Aorta (tissue), 5 donors: ENCODE measurements at places on chromosomes 5 and 9.

DNA sequence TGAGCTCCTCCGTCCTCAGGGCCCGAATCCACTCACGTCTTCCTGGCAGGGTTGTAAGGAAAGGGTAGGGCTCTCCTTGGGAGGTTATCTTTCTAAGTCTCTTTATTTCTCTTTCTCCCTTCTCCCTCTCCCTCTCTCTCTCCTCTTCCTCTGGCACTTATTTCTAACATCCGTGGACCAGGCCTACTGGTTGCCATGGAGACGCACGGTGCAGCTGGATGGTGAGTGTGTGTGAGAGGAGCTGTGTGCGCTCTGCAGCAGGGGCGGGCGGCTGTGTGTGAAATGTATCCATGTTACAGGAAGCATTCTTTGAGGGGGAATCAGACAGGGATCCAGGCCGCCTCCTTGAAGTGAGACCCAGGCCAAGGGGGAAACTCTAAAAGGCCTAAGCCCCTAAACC is 32.2 kb downstream of the PCDH1 start:
- DNase-seq = no peak
- no peaks in the 10 kb centered on the region for H3K27me3 ChIP-seq
- H3K4me3 ChIP-seq = no peak overlapping the region
- H3K27ac ChIP-seq = no peak overlapping the region

DNA sequence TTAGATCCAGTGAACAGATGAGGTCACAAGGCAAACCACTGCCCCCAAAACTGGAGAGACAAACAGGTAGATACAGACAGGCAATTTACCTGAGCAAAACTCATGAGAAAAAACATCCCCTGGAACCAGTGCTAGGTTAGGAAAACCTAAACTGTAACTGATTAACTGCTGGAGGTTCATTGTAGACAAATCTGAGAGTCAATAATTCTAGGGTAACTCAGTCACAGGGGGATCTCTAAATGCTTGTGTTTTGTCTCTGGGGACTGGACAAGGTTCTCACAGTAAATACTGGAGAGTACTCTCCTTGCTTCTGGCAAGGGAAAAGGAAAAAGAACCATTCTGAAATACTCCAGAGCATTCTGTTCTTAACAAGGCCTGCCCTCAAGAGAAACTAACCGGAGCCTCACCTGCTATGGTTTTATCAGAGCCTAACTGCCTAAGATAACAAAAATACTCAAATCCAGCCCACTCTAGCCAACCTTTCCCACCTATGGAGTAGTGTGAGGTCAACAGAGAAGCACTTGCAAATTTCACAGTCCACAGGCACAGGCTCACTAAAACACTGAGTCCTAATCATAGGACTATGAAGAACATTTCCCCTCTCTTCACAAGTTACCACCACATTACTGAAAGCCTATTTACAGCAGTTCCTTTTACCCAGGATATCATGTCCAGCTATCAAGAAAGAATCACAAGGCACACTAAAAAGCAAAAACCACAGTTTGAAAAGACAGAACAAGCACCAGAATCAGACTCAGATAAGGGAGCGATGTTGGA is 139.9 kb upstream of the ACOT12 start:
- no peak for DNase-seq
- peaks cover 2% of the 10 kb centered on the region for H3K4me1 ChIP-seq
- no peaks in the 10 kb centered on the region for H3K27me3 ChIP-seq
- no peak overlapping the region for H3K27ac ChIP-seq
- no peak overlapping the region for H3K4me3 ChIP-seq
- H3K36me3 ChIP-seq = no peaks in the 10 kb centered on the region

GRCh38 chr9:105637787-105638395 is 24.4 kb upstream of the TAL2 start:
- no peak overlapping the region for H3K4me3 ChIP-seq
- no peaks in the 10 kb centered on the region for H3K27me3 ChIP-seq
- peaks cover 7% of the 10 kb centered on the region for H3K36me3 ChIP-seq
- no peak for DNase-seq
- H3K4me1 ChIP-seq = no peaks in the 10 kb centered on the region

- no peak for DNase-seq
- H3K27ac ChIP-seq = no peak overlapping the region
- no peaks in the 10 kb centered on the region for H3K4me1 ChIP-seq
- no peak overlapping the region for H3K4me3 ChIP-seq
Observed at GRCh38 chr9:79215821-79216220, 355.9 kb upstream of the TLE4 start.

- H3K4me1 ChIP-seq = no peaks in the 10 kb centered on the region
- DNase-seq = no peak
- no peak overlapping the region for H3K27ac ChIP-seq
- no peak overlapping the region for H3K4me3 ChIP-seq
- H3K36me3 ChIP-seq = no peaks in the 10 kb centered on the region
Observed at GRCh38 chr9:133273819-133274218, 1.2 kb downstream of the ABO start.

DNA sequence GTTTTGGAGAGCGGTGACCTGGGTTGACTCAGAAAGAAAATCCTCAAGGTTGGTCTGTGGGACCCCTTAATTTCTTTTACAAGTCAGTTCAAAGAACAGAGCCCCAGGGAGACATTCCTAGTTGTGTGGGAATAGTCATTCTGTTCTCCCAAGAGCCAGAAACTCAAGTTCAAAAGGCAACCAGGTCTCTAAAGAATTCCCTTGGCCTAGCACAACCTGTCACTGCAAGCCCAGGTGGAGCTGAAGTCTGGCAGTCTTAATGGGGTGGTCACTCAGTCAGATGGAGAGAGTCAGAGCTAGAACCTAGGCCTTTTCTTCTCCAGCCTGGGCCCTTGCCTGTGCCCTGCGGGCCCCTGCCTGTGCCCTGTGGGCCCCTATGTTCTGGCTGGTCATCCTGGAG is 37.5 kb upstream of the CDKN2AIPNL start:
- DNase-seq = peak; percentile 5
- no peak overlapping the region for H3K4me3 ChIP-seq
- H3K27me3 ChIP-seq = no peaks in the 10 kb centered on the region
- H3K36me3 ChIP-seq = no peaks in the 10 kb centered on the region
- H3K27ac ChIP-seq = no peak overlapping the region

DNA sequence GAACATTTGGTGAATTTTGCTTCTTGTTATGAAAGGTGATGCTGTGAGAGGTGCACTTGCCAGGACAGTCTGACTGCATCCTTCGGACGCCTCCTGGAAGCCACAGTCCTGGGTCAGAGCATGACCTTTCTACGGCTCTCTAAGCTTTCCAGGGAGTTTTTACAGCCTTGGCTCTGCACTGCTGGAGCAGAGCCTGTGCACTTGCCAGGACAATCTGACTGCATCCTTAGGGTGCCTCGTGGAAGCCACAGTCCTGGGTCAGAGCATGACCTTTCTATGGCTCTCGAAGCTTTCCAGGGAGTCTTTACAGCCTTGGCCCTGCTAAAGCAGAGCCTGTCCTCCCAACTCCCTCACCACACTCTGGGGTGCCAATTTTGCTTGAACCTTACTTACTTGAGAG is 49.6 kb downstream of the CCDC180 start:
- no peaks in the 10 kb centered on the region for H3K4me1 ChIP-seq
- no peak for DNase-seq
- no peak overlapping the region for H3K27ac ChIP-seq
- no peaks in the 10 kb centered on the region for H3K36me3 ChIP-seq
- H3K4me3 ChIP-seq = no peak overlapping the region

- no peak overlapping the region for H3K27ac ChIP-seq
- H3K4me1 ChIP-seq = peaks cover 4% of the 10 kb centered on the region
- H3K4me3 ChIP-seq = no peak overlapping the region
- peak; percentile 48 for DNase-seq
- no peaks in the 10 kb centered on the region for H3K27me3 ChIP-seq
Observed at GRCh38 chr5:67010684-67011409, 185.8 kb downstream of the CD180 start.

- no peak for DNase-seq
- no peaks in the 10 kb centered on the region for H3K27me3 ChIP-seq
- H3K4me1 ChIP-seq = no peaks in the 10 kb centered on the region
Observed at GRCh38 chr9:23006127-23006526, 559.5 kb downstream of the DMRTA1 start.

GRCh38 chr9:108186642-108187395 is 669.0 kb downstream of the ACTL7B start:
- H3K27ac ChIP-seq = no peak overlapping the region
- H3K4me3 ChIP-seq = no peak overlapping the region

GRCh38 chr5:115386657-115387056 is 90.2 kb upstream of the CCDC112 start:
- no peaks in the 10 kb centered on the region for H3K4me1 ChIP-seq
- no peaks in the 10 kb centered on the region for H3K27me3 ChIP-seq
- DNase-seq = no peak
- H3K27ac ChIP-seq = no peak overlapping the region
- H3K4me3 ChIP-seq = no peak overlapping the region

DNA sequence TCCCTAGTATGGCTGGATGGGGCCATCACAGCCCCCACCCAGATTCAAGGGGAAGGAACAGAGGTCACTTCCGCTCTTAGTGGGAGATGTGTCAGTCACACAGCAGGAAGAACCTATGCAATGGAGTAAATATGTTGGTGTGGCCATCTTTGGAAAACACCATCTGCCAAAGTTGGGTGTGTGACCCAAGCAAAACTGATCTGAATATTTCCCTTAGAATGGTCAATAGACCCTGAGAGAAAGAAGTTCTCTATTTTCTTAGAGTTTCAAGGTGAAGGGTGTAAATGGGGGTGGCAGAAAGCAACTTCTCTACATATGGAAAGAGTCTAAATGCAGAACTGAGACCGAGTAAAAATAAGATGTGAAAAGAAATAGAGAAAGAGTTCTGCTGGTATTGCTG is 212.7 kb downstream of the ESM1 start:
- H3K36me3 ChIP-seq = no peaks in the 10 kb centered on the region

- peak overlapping the region; percentile 72 for H3K4me3 ChIP-seq
- no peak for DNase-seq
- no peaks in the 10 kb centered on the region for H3K27me3 ChIP-seq
- H3K36me3 ChIP-seq = no peaks in the 10 kb centered on the region
Observed at GRCh38 chr9:128190516-128191405, 611 bp downstream of the CIZ1 start.

DNA sequence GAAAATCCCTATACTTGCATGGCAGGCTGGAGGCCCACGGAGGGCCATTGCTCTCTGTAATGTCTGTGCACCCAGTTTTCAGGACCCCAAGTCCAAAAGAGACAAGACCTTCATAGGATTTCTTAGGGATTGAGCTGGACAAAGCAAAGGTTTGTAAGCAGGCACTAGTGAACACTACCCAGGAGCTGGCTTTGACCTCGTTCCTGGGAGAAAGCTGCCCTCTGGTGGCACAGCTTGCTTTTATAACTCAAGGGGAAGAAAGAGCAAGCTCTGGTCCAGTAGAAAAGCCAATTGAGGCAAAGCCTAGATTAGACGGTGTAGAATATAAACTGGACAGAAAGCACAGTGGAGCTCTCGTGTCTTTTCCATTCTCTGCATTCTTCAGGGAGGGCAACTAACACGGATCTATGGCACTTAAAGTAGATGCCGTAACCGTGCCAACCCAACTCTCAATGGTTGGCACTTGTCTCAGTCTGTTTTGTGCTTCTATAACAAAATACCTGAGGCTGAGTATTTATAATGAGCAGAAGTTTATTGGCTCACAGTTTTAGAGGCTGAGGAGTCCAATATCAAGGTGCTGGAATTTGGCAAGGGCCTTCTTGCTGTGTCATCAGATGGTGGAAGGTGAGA is 7.9 kb downstream of the GABRP start:
- no peak overlapping the region for H3K4me3 ChIP-seq
- H3K36me3 ChIP-seq = no peaks in the 10 kb centered on the region
- H3K27ac ChIP-seq = no peak overlapping the region
- H3K4me1 ChIP-seq = no peaks in the 10 kb centered on the region

DNA sequence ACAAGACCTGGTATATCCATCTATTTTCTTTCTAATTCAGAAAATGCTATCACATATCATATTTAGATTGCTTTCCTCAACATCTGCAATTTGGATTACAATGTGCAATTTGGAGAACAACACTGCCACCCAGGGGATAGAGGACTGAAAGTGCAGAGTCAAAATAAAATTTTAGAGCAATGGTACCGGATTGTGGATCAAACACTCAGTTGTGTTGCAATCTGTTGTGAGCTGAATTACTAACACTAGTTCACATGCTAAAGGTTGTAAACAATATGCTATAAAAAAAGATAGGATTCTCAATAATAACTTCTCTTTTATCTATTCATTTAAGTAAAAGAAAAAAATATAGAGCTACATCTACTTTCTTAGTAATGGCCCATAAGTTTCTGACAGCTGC is 11.9 kb upstream of the SRFBP1 start:
- no peak overlapping the region for H3K27ac ChIP-seq
- no peaks in the 10 kb centered on the region for H3K36me3 ChIP-seq
- no peak overlapping the region for H3K4me3 ChIP-seq
- no peak for DNase-seq
- H3K4me1 ChIP-seq = no peaks in the 10 kb centered on the region

- DNase-seq = no peak
- H3K36me3 ChIP-seq = no peaks in the 10 kb centered on the region
- no peaks in the 10 kb centered on the region for H3K27me3 ChIP-seq
- peak overlapping the region; percentile 20 for H3K27ac ChIP-seq
Observed at GRCh38 chr9:83920469-83920926, 734 bp downstream of the KIF27 start.

DNA sequence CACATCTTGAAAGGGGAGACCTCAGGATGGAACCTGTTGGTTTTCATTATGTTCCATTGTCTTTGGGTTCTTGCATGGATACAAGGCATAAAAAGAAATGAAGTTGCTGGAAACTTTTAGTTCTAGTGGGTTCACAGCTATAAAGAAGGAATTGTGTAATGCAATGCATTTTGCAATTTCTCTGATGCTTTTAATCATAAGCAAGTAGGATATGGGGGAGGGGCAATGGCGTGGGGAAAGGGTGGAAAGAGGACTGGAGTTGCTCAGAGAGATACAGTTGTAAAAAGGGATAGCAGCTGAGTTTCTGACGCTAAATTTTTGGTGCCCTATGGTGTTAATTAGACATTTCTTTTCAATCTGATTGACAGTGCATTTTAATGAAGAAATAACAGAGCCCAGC is 88.6 kb upstream of the FANCC start:
- H3K36me3 ChIP-seq = no peaks in the 10 kb centered on the region
- H3K4me1 ChIP-seq = no peaks in the 10 kb centered on the region
- no peak overlapping the region for H3K27ac ChIP-seq
- no peak for DNase-seq
- H3K27me3 ChIP-seq = no peaks in the 10 kb centered on the region

DNA sequence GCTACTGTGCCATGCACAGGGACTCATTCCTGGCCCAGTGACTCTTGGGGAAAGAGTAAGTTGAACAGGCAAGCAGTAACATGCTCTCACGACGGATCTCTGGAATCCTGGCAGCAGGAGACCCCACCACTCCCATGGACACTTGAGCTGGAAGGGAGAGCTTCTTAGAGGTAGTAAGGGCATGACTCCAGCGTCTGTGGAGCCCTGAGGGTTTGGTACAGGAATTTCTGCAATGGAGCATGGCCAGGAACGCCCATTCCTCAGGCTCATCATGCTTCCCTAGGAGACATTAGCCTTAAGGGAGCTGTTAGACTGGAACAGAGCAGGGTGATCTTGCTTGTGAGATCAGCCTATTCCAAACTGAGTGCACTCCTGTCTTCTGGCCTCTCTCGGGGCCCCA is 212.9 kb downstream of the MAT2B start:
- no peak for DNase-seq
- no peaks in the 10 kb centered on the region for H3K27me3 ChIP-seq
- H3K4me1 ChIP-seq = no peaks in the 10 kb centered on the region
- no peak overlapping the region for H3K27ac ChIP-seq
- H3K4me3 ChIP-seq = no peak overlapping the region
- H3K36me3 ChIP-seq = no peaks in the 10 kb centered on the region

- no peak overlapping the region for H3K27ac ChIP-seq
- DNase-seq = no peak
- H3K4me3 ChIP-seq = no peak overlapping the region
- no peaks in the 10 kb centered on the region for H3K4me1 ChIP-seq
- no peaks in the 10 kb centered on the region for H3K36me3 ChIP-seq
- no peaks in the 10 kb centered on the region for H3K27me3 ChIP-seq
Observed at GRCh38 chr5:64612344-64612961, 77.8 kb upstream of the SHISAL2B start.
